ENCODE measurements at places on chromosomes 12 and 14.
A peak's percentile ranks its signal among the peaks of the same experiment; 100 is the strongest.

DNA sequence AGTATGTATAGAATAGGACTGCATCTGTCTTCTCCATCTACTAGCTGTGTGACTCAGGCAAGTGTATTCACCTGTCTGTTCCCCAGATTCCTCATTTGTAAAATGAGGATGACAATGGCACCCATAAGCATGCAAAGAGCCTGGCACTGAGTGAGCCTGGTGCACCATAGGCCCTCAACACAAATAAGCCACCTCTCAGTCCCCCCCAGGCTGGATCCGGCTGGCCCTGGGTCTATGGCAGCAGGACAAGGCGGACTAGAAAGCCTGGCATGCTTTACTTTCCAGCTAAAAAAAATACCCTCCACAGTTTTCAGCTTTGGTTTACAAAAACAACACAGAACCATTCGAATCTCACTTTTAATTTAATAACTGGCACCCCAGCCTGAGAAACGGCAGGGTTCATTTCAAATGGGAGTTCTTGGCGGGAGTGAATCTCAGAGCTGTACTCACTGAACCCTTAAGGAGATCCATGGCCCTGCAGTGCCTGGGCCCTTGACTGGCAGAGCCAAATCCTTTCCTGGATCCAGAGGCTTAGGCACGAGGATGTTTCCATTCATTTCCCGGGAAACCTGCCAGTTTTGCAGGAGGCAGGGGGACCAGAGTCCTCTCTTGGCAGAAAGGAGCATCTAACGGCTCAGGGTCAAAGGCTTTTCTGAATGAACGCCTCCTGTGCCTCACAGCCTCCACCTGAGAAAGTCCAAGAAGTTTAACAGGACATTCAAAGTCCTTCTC, 17.7 kb downstream of the SYNE3 start:
- ATAC-seq, result no peak

- ATAC-seq, result peak; percentile 42
Observed at GRCh38 chr12:75982979-75983660, 48.5 kb downstream of the PHLDA1 start.

- ATAC-seq, result no peak
Observed at GRCh38 chr12:21879312-21879711, 61.9 kb downstream of the ABCC9 start.

DNA sequence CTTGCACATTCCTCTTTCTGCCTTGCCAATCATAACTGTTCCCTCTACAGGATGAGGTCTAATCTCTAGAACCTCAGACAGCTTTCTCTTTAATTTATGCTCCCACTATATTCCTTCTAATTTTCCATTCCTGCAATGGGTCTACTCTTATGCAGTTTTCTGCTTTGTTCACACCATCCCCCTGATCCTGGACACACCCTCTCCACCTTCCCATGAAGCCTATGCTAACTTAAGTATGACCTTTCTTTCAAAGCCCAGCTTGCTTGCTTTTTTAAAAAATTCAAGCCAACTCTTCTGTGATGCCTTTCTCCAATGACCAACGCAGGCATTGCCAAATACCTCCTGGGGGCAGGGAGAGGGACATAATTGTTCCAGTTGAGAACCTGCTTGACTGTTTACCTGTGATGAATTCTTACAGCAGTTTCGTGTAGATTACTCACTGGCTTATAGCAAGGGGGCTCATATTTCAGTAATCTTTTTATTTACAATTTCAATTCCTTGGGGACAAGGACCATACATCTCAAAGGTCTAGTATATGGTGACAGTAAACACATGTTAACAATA, 7.8 kb downstream of the SLC38A1 start:
- ATAC-seq, result peak; percentile 85

GRCh38 chr12:73125148-73125547, 853.0 kb downstream of the TRHDE start:
- ATAC-seq, result no peak

DNA sequence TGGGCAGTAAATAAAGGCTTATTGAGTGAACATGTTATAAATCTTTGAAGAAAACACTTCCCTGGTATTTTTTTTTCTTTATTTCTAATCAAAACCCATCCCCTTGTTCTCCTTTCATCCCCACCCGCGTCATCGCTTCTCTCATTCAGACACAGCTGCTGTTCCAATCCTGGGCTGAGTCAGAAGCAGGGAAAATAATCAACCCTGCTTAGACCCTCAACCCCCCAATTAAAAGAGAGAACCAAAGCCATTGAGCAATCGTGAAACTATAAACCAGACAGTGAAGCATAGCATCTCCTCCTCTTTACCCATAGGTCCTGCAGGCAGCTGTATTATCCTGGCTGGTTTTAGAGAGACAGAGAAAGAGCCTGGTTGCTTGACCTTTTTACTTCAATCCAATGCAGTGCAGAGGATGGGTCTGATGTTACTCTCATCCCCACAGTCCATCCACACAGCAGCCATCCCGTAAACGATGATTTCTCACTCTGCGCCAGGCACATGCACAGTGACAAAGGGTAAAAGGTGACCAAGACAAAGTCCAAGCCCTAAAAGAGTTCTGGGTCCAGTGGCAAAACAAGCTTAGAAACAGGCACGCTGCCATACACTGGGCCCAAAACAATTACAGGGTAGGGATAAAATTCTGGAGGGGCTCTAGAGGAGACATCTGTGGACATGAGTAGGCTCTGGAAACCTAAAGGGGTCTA, 238.3 kb downstream of the GALC start:
- ATAC-seq, result no peak

GRCh38 chr14:90692061-90692460, 124.2 kb downstream of the TTC7B start:
- ATAC-seq, result no peak

GRCh38 chr12:1932264-1932777, 13.9 kb upstream of the CACNA2D4 start:
- no peak for ATAC-seq

- peak; percentile 24 for ATAC-seq
Observed at GRCh38 chr12:108854451-108855283, 2.7 kb downstream of the SSH1 start.

GRCh38 chr14:74804219-74804825, 41.2 kb downstream of the YLPM1 start:
- ATAC-seq, result peak; percentile 54

DNA sequence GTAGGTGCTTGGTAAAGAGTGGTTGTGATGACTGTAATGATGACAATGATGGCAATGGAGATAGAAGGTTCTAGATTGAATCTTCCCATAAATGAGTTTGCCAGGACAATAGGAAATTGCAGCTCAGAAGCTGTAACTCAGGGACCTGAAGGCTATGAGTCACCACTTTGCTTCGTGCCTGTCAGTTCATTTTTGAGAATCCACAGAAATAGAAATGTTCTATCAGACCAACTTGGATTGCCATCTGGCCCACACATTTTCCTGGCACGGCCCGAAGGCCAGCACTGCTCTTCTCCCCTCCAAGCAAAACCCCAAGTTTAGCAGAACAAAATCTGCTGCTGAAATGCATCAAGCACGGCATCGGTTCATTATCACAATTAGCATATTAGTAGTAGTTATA, 1127.0 kb downstream of the BCL11B start:
- ATAC-seq, result no peak

DNA sequence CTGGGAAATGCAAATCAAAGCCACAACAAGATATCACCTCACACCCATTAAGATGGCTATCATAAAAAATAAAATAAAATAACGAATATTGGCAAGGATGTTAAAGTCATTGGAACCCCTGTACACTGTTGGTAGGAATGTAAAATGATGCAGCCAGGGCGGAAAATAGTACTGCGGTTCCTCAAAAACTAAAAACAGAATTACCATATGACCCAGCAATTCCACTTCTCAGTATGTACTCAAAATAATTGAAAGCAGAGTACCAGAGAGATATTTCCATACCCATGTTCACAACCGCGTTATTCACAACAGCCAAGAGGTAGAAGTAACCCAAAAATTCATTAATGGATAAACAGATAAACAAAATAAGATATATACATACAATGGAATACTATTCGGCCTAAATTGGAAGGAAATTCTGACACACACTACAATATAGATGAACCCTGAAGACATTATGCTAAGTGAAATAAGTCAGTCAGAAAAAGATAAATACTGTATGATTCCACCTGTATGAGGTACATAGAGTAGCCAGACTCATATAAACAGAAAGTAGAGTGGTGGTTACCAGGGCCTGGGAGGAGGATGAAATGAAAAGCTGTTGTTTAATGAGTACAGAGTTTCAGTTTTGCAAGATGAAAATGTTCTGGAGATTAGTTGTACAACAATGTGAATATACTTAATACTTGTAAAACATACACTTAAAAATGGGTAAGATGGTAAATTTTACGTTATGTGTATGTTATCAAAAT, 84.6 kb downstream of the TXNDC16 start:
- ATAC-seq, result no peak

DNA sequence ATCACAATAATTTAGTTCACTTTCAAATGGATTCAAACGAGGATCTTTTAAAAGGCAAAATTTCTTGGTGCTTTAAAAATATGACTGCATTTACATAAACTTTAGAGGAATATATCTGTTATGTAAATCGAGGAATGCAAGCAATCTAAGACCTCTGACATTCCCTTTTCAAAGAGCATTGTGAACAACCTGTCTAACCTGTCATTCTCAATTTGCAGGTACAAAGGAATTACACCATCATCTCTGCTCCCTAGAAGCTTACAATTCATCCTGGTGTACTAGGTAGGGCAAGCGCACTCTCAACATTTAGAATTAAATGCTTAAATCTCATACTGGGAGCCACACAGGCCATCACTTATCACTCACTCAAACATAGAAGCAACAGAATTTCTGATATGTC, 35.6 kb downstream of the BMP4 start:
- peak; percentile 70 for ATAC-seq

- ATAC-seq, result no peak
Observed at GRCh38 chr12:75477137-75477536, 3.4 kb upstream of the GLIPR1 start.

DNA sequence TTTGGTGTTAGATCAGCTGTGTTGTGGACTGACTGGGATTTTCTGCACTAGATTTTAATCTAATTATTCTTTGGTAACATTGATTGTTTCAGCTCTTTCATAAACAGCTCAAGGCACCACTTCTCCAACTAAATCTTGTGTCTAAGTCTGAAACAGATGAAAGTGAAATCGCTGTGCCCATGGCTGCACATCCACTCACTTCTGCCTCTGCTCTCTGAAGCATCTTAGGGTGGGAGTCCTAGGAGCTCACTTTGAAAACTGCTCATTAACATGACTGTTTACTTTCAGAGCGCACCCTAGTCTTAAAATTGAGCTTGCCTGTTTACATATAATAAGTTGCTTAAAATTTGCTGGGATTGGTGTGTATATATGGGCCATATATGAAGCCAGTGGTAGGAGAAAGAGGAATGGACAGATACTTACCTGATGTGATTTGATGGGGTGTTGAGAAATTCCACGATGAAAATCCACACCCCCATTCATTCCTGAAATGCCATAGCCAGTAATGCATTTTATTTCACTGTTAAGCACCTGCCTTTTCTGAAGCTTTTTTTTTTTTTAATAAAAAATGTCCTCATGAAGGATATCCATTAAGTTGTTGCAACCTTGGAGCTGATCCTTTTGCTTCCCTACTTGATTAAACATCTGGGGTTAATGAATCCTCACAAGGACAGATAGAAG, 52.8 kb downstream of the PPFIBP1 start:
- no peak for ATAC-seq

GRCh38 chr14:79111987-79112501, 941.9 kb downstream of the NRXN3 start:
- no peak for ATAC-seq

DNA sequence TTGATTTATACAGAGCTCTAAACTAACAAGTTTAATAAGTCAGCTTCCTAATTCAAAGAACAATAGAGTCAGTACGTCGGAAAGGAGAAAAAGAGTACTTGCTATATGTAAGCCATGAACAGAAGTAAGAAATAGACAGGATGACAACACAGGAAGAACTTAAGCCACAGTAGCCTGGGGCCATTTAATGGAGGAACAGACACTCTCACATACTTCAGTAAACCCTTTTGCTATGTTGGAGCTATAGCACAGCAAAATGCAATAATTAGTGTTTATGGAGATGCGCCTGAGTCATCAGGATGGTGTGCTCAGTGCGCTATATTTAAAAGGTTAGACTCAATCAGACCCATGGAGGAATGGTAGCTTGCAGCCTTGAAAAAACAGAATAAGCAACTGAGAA, 61.0 kb downstream of the SRGAP1 start:
- ATAC-seq, result peak; percentile 50

GRCh38 chr12:109833307-109834189, at the start of gene TRPV4:
TSS of gene TRPV4 (minus strand) at chr12:109833398. CDS start at chr12:109814796, 18,602 bp downstream.
- ATAC-seq, result peak; percentile 40

DNA sequence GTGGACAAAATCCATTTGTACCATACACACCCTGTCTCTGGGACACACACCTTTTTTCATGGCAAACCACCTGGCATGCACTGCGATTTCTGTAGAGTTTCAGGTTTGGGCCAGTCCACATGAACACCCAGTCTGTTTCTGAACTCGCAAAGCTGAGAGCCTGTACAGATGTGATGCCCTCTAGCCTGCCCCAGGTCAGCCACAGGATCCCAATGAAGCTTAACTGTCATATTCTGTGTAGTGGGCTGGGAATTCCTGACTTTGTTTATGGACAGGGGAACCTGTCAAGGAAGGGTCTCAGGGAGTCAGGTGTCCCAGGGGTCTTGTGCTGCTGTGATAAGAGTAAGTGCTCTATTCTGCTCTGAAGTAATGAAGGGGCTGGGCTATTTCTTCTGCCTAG, 39.8 kb downstream of the CPM start:
- no peak for ATAC-seq

GRCh38 chr12:48980953-48981756, 3.0 kb downstream of the WNT1 start:
- peak; percentile 38 for ATAC-seq

DNA sequence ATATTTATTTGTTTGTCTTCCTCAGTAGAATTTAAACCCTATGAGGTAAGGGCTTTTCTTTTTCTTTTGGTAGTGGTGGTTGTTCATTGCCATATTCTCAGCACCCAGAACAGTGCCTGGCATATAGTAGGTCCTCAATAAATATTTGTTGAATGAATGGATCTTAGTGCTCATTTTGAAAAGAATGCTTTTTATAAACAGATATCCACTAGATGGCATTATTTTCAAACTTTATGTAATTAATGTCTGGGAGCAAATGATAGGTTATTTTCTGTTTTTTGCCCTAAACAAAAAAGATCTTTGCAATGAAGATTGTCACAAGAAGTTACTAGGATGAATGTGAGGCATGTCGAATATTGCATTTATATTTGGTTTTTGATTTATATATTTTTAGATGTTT, 64.1 kb downstream of the RAD51B start:
- ATAC-seq, result no peak

DNA sequence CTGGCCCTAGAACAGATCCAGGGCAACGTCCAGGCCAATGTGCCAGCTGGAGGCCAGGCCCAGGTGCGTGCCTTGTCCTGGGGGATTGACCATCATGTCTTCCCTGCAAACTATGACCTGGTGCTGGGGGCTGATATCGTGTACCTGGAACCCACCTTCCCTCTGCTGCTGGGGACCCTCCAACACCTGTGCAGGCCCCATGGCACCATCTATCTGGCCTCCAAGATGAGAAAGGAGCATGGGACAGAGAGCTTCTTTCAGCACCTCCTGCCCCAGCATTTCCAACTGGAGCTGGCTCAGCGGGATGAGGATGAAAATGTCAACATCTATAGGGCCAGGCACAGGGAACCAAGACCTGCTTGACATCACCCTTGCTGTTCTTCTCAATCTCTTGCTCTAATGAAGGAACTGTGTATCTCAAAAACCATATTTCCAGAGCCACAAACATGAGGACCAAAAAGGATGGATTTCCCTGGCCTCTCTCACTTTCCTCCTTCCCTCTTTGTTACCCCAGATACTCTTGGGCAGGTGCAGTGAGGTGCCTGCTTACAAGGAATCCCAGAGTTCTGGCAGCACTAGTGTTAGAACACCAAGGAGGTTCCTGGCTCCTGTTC, 2.2 kb upstream of the TSFM start:
- ATAC-seq, result no peak

Data from esophagus mucosa (tissue), 1 donor.